Stimulated activated CD4-positive, alpha-beta T cell treated with anti-CD3 and anti-CD28 coated beads, TNF-alpha, amount 100 ng/mL, for 24 hours (primary cell): ENCODE measurements at places on chromosomes 7 and 10.

DNA sequence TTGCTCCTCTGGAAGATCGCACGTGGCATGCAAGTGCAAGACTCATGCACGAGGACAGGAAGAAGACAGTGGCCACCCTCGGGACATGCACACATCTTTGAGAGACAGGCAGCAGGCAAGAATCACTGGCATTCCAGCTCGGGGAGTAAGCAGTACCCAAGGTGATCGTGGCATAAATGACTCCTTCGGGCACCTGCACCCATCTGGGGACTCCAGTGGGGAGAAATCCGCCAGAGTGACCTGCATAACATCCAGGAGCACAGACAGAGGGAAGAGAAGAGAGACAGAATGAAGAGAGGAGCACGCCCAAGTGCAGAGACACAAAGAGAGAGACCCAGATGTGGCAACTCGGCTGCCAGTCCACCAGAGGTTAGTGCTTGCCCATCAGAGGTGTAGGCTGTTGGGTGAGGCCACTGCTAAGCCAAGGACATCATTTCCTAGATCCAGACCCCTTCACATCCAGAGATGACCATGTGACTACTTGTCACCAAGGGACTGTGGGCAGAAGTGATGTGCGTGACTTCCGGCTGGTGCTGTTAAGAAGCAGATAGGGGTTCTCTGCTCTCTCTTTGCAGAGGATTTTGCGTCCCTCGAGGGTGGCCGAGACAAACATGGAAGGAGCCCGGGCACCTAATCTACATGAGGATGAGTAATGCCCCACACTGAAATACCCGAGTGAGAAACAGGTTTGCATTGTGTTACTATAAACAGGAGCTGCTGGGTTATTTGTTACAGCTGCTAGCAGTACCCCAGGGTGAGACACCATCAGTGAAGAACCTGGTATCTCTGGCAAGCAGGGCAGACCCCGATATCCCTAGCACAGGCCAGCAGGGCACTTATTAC, 80.6 kb downstream of the VWA2 start:
- no peak for DNase-seq

DNA sequence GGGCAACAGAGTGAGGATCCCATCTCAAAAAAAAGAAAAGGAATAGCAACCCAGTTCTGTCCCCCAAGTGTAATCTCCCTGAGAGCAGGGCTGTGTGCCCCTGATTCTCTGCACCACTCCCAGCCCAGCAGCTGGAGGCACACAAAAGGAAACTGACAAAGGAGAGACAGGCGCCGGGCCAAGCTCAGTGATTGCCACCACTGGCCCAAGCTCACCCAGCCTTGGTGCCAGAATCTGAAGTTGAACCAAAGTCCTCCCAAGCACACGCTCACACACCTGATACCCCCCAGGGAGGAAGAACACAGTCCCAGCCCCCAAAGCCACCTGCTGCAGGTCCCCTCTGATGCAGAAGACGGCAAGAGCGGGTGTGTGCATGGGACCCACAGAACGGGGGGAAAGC, 50.3 kb downstream of the TNRC18 start:
- no peak for DNase-seq

GRCh38 chr7:102935450-102936115, 22.8 kb downstream of the LRRC17 start:
- no peak for DNase-seq

- DNase-seq = no peak
Observed at GRCh38 chr10:24889639-24890038, 62.8 kb downstream of the PRTFDC1 start.

- no peak for DNase-seq
Observed at GRCh38 chr10:31390804-31391203, 71.8 kb downstream of the ZEB1 start.

DNA sequence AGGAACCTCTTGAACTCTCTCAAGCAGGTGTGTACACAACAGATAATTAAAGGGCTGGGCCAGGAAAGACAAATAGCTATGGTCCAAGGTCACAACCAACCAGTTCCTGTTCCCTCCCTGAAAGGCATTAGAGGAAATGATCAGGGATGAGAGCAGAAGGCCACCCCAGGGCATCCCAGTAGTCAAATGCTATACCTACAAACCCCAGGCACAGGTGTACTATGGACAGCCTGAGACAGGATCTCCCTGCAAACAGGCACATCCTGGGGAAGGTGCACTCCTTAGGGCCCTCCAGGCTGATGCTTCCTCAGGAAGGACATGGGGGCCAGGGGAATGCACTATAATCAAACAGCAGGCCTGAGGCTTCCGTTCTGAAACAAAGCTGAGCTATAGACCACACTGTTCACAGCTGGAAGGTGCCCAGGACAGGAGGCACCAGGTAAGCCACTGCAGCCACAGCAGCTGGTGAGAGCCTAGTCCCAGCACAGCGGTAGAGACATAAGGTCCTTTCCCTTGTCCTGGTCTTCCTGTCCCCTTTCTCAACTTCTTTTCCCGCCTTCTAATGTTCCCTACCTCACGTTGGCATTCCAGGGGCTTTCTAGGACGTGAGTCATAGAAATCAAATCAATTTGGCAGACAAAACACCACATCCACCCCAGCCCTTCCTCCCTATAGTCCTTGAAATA, 13.3 kb downstream of the PARP12 start:
- no peak for DNase-seq

DNA sequence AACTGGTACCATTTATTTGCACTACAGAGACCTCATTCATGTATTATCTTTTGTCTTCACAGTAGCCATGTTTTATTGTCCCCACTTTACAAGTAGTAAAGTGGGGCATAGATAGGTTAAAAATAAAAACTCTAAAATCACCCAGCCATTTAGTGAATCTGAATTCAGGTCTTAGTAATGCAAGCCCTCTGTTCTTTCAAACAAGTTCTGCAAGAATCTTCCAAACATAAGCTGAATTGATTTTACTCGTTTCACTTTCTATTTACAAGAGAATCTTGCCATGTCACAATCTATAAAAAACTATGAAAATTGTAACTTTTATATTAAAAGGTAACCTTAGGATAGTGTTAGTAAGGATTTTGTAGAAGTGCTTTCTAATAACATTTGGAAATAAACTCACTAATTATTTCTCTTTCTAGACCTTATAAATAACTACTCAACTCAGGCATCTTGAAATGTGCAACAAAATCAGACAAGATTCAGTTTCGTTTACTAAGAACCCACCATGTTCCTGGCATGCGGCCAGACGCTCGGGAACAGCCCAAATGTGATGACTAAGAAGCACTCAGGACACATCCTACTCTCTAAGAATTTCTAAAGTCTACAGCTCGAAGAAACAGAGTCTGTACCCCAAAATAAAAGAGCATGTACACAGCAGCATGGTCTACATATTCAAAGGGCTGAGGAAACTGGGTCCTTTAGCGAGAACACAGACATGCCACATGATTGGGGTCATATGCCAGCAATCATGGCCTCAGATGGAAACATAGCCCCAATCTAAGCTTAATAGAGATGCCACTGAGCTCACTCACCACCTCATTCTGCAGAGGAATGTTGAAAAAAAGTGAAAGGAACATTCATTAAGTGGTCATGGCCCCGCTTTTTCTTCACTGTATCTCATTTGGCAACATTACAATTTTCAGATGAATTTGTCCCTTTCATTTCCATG, 167.6 kb downstream of the AMPH start:
- peak; percentile 86 for DNase-seq

GRCh38 chr10:16441173-16441840, 4.5 kb downstream of the PTER start:
- no peak for DNase-seq

DNA sequence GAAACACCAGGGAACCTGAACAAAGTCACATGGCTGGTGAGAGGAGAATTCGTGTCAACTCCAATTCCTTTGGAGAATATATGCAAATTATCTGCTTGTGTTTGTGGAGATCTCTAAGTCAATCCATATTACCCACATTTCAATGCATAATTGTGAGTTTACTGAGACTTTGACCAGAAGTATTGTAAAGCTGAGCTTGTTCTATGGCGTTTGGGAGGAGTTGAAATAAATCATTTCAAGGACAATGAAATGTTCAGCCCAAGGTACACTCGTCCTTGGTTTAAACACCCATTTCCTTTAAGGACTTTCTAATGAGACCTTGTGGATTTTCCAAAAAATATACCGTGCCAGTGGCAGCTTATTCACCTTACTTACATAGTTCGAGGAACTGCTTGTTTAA, 186.6 kb upstream of the HDAC9 start:
- no peak for DNase-seq
